ENCODE measurements at places on chromosomes 11 and 22.

- no peak for DNase-seq
These were observed 140.6 kb upstream of the RASSF10 start for GRCh38 chr11:12868315-12869073.

GRCh38 chr11:44159848-44160721 is 64.6 kb downstream of the EXT2 start:
- no peak for DNase-seq

- peak; percentile 16 for DNase-seq
These were observed 253.7 kb upstream of the CHORDC1 start for GRCh38 chr11:90476442-90477007.

DNA sequence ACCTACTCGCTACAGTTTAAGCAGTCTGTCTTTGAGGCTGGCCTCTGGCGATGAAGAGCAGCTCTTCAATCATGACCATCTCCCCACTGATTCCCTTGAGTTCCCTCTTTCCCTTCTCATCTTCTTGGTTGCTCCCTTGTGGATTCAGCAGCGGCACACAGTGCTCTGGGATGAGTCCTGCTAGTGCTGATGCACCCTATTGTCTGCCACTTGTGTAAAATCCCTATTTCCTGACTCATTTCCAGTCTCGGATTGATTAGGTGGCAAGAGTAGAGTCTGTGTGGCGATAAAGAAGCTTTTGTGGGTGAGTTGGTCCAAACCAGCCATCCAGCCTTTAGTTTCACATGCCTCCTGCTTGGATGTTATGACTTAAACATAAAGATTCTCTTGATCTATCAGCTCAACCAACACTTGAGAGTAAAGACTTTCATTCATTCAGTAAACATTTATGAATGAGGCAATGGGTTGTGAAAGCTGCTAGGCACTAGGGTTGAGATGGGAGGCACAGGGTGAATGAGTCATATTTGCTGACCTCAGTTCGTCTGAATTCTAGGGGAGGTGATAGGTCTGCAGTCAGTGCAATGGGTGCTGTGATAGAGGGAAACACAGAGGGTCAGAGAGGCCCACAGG is 219.4 kb upstream of the RAG2 start:
- DNase-seq, result no peak

DNA sequence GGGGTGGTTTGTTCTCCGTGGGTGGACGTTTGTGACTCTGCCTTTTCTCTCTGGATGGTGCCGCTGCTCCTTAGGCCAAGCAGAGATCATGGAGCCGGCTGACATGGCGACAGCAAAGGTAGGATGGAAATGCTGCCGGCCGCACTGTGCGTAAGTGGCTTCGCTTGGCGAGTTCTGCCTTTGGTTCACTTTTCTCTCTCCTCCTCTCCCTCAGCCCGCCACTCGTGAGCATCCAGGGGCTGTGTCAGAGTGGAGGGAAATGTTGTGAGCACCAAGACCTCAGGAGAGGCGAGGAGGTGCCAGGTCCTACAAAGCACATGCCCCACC is 80.5 kb downstream of the GRAMD1B start:
- no peak for DNase-seq

DNA sequence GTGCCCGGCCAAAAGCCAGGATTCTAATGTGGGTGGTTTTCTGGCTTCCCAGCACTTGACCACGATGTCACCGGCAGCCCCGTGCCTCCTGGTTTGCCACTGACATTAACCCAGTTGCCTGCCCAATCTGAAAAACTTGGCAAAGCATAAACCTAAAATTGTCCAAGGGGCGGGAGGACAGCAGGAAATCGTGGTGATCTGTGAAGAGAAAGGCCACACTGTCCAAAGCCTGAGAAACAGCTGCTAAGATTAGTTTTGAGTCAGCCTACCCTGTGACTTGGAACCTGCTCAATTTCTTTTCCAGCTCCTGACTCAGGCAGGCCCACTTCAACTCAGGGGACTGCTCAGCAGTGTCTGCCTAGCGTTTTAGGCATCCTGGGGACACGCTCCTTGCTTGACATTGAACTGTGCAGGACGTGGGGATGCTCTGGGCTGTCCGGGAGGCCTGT is 8.2 kb upstream of the F2 start:
- no peak for DNase-seq

DNA sequence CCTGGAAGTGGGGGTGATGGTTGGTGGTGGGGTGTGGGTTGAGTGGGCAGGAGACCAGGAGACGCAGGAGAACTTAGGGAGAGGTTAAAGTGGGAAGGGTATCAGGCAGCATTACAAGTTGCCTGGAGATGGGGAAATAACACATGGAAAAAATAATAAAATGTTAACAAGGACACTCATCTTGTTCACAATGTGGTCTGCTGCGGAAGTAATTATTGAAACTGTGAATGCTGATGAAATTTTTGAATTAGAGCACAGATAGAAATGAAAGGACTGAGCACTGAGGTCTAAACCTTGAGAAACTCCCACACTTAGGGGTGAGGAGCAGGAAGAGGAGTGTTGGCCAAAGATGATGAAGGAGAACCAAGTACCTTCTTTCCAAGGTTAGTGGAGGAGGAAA is 346.0 kb upstream of the PLET1 start:
- no peak for DNase-seq

GRCh38 chr22:45009606-45010531 is at the start of gene PHF21B:
PHF21B (minus strand) TSS chr22:45010005; CDS start chr22:45009549, 456 bp downstream.
- peak; percentile 64 for DNase-seq

GRCh38 chr22:27578937-27579617 is 222.5 kb downstream of the MN1 start:
- DNase-seq, result no peak

DNA sequence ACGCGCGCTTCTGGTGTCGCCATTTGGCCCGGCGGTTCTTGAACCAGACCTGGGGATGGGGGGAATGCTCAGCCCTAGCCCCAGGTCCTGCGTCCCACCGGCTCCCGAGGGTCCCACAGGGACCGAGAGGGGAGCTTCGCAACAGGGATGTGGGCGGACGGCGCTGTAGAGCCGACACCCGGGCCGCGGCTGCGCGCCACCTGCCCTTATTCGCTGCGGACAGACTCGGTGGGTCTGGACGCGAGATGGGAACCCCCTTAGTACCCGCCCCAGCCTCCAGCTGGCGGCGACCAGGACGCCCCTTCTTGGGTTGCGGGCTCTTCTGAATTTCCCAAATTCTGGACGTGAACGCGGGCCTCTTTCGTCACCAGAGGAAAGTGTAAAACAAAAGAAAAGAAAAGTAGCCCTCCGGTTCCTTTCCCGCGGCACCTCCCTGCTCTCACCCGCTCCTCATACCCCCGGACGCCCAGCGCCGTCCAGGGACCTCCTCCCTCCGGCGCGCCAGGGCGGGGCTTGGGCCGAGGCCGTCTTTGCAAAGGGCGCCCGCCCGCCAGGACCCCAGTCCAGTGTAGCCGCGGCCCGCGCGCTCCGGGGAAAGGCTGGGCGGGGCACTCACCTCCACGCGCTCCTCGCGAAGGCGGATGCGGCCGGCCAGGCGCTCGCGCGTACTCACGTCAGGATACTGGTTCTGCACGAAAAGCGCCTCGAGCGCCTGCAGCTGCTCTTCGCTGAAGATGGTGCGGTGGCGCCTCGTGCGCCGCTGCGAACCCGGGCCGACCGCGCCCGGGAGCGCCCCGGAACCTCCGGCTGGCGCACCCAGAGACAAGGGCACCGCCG is 827 bp downstream of the GSC2 start:
- peak; percentile 37 for DNase-seq

GRCh38 chr11:17648528-17648927 is 70.8 kb upstream of the MYOD1 start:
- DNase-seq, result no peak

- DNase-seq, result no peak
These were observed 5.4 kb downstream of the SHISA8 start for GRCh38 chr22:41909310-41910049.

DNA sequence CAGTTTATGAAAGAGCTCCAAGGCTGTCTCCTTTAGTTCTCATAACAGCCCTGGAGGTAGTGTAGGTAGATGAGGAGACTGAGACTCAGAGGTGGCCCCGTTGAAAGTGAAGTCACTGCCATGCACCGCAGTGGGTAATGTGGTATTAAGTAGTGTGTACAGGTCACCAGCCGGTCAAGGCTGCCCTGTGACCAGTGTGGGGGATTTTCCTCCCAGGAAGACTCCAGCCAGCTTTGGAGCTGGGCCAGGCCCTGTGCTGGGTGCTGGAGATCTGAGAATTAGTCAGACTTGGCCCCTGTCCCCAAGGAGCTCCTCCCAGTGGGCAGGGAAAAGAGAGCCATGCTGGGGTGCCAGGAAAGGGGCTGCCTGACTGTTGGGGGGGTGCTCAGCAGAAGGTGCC is 5.3 kb downstream of the OMP start:
- DNase-seq, result no peak

DNA sequence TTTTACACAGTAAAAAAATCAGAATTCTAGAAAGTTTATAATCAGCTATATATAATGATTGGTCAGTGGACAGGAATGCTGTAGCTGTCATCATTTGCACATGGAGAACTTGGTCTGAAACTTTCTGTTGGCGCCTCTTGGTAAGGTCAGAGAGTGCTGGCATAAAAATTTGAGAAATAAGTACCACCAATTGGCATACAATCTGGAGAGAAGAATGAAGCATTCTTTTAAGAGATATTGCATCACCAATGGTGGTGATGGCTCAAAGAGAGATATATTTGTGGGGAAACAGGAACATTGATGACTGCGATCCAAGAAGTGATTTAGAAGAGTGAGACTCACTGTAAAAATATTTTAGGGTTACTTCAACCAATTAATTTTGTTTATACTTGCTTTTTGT is 19.8 kb upstream of the OOSP1 start:
- DNase-seq, result no peak

- no peak for DNase-seq
These were observed 62.7 kb downstream of the CD82 start for GRCh38 chr11:44627911-44628729.

DNA sequence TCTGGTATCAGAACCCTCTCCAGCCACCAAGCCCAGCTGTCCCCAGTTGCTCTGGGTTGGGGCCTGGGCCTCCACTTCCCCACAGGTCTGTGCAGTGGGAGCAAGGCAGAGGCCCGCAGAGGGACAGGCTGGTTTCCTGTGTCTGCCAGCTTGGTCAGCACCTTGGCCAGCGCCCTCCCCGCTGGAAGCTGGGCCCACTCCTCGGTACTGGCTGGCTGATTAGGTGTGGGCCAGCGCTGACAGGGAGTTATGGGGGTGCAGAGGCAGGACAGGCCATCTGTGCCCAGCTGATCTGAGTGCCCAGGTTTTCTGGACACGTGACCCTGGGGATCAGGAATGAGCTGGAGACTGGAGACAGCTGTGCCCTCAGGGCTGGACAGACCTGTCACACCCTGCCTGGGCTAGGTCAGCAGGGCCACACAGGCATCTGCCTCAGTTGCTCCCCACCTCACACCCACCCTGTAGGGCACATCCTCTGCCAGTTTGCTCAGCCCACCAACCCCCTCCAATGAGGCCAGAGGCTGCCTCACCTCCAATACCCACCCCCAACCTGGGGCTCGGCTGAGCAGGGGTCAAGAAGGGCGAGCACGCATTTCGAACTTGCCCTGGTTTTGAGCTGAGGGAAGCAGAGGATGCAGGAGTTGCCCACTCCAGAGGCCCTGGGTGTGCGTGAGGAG is 175.3 kb downstream of the IGLL1 start:
- DNase-seq, result no peak

- no peak for DNase-seq
These were observed 1.5 kb downstream of the MICAL3 start for GRCh38 chr22:18022876-18023275.

- no peak for DNase-seq
These were observed 39.6 kb downstream of the BTBD10 start for GRCh38 chr11:13423372-13423771.

GRCh38 chr11:27882066-27882697 is 181.9 kb upstream of the BDNF start:
- DNase-seq, result no peak

DNA sequence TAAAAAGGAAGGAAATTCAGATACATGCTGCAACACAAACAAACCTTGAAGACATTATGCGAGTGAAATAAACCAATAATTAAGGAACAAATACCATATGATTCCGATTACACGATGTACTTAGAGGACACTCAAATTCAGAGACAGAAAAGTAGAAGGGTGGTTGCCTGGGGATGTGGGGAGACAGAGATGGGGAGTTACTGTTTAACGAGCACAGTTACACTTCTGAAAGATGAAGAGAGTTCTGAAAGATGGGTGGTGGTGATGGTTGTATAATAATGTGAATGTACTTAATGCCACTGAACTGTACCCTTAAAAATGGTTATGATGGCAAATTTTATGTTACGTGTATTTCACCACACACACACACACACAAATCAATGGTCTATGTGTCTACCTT is 14.7 kb downstream of the ZBTB44 start:
- no peak for DNase-seq

- DNase-seq, result peak; percentile 84
These were observed 36.2 kb downstream of the TBC1D22A start for GRCh38 chr22:46798366-46799350.

DNA sequence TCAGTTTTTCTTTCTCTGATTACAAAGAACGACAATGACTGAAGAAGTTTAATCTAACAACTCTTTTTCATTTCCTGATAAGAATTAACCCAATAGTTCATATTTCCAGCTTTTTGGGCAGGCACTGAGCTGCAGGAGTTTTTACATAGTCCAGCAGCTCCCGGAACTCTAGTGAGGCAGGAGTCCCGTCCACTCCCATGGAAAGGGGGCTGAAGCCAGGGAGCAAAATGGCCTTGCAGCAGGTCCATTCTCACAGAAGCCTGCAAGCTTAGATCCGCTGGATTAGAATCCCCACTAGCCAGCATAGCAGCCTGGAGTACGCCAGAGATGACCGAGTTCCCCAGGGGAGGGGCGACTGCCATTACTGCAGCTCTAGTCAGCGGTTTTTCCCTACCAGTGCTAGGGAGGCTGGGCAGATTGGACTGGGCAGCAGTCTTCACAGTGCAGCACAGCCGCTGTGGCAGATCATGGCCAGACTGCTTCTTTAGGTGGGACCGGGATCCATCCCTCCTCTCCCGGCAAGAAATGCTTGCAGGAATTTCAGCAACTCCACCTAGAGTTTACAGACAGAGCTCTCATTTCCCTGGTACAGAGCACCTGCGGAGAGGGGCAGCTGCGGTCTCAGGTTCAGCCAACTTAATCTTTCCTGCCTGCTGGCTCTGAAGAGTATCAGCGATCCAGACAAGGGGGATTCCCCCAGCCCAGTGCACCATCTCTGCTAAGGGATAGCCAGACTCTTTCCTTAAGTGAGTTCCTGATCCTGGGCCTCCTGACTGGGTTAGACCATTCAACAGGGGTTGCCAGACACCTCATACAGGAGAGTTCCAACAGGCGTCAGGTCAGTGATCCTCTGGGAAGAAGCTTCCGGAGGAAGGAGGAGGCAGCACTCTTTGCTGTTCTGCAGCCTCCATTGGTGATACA is 742 bp upstream of the CASP4 start:
- no peak for DNase-seq

- DNase-seq, result no peak
These were observed 553.0 kb downstream of the JRKL start for GRCh38 chr11:96942855-96943254.

DNA sequence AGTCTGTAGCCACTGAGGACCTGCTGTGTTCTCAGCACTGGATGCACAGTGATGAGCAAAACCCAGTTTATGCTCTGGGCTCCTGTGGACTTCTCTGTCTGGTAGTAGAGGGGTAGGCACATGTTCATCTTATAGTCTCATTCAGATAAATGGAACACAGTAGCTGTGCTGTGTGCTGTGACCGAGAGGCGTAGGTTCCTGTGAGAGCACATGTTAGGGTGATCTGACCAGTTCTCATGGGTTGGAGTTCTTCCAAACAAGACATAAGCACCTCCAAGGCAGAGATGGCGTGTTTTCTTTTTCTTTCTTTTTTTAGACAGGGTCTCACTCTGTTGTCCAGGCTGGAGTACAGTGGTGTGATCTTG is 154.8 kb upstream of the RASSF10 start:
- DNase-seq, result no peak
